Mammary epithelial cell (primary cell): ENCODE measurements at places on chromosomes 11 and 22. TPM values are rescaled to one million over a fixed set of nuclear protein-coding genes. Genes with fewer than 3 reads are reported as not detected.

Gene OR2AG1
- total RNA-seq, result not detected

Gene PLCB3
- 48.5 TPM for total RNA-seq

Gene MS4A10
- total RNA-seq, result not detected in 2 replicates

Gene DEUP1
- total RNA-seq, result not detected in 2 replicates

Gene LRP4
- total RNA-seq, result 2.7 TPM

Gene CARD18
- total RNA-seq, result 3.5 TPM

Gene LGR4
- total RNA-seq, result 45.8 TPM

Gene FAR1
- total RNA-seq, result 126 and 143 TPM in 2 replicates

Gene PHLDA2
- total RNA-seq, result 9.5 TPM

Gene SEZ6L
- not detected for total RNA-seq

DNA sequence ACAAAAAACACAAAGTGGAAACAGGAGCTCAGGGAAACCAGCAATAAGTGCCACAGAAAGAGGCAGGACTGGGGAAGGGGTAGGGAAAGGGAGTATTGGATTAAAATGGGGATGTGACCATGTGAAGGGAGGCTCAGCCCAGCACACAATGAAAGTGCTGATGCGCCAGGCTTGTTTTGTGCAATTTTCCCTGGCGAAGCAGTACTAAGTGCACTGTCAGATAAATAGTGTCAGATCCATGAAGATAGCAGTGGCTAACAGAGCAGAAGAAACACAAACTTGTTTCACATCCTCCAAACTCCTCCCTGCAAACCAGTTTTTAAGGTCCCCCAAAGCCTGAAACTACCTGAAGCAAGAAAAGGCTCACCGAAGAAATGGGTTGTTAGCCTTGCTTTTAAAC, 50.7 kb upstream of the RAPSN start:
- no peak for DNase-seq

- no peak for DNase-seq
These were observed 39.1 kb downstream of the TPCN2 start for GRCh38 chr11:69087811-69088210.

DNA sequence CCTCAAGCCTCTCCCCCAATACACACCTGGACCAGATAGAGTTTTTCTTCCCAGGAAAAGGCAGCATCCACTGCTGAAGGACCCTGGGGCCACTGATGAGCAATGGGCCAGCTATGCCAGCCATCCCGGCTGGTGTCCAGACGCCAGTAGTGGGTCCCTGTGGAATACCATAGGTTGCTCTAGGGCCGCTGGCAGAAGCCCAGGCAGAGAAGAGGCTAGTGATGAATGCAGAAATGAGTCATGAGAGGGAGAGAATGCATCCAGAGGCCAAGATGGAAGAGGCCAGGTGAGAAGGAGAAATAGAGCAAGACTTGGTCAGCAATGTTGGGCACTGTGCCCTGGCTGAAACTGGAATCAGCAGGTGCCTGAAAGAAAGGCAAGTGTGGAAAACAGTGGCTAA, 8.9 kb downstream of the HPX start:
- peak; percentile 86 for DNase-seq

- no peak for DNase-seq
These were observed 1.9 kb upstream of the TSKU start for GRCh38 chr11:76781046-76781801.

DNA sequence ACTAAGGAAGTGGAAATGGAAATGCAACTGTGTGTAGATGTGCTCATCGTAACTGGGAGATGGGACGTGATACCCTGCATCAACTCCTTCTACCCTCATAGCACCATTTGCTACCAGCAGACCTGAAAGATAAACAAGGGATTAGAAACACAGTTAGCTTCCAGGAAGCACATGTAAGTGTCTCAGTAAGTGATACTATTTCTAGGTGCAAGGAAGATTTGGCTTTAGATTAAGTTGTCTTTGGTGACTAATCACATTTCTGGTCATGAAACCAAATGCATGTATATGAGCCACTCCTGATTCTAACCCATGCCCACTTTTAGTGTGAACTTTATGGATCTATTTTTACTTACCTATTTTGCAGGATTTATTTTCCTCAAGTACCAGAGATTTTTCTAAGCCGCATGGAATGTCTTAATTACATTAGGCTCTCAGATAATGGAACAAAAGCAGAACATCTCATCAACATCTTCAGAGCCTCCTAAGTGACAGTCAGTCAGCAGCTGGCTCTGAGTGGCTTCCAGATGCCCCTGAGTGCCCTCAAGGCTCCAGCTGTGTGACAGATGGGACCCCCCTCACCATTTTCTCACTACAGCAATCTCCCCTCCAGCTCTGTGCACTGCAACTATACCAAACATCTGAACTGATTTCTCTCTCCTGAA, 21.2 kb downstream of the SLC5A12 start:
- no peak for DNase-seq

DNA sequence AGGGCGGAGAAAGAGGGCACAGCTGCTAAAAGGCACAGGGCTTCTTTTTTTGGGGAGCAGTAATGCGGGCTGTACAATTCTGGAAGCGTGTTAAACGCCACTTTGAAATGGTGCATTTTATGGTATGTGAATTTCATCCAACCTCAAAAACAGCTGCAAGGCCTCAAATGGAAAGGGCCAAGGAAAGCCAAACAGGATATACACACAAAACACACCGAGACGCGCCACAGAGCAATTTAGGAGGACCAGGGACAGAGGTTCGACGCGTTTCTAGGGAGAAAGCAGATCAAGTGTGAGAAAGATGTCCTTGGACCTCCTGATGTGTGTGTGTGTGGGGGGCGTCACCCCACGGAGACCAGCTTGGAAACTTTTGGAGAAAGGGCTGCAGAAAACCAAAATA, 31.1 kb downstream of the TSPAN4 start:
- no peak for DNase-seq

DNA sequence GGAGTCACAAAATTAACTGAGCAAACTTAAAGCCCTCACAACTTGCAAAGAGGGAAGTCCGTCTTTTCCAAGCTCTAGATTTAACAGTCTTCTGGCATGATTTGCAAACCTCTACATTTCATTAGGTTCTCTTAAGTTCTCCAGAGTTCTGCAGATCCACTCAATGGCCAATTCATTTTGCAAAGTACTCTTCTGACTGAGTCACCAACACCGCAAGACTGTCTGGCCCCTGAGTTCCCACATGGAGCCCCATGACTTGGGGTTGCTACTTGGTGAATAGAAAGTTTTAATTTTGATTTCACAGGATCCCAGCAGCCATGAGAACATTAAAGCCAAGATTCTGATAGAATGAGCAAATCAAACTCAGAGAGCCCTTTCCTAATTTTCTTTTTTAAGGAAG, 134.5 kb downstream of the PLEKHA7 start:
- no peak for DNase-seq

- no peak for DNase-seq
These were observed 75.6 kb downstream of the ETS1 start for GRCh38 chr11:128511712-128512111.

GRCh38 chr22:34000879-34001526, 80.7 kb upstream of the LARGE1 start:
- DNase-seq, result no peak

GRCh38 chr22:48781391-48781790, 1046.3 kb downstream of the BRD1 start:
- DNase-seq, result no peak

GRCh38 chr22:22710719-22711531, 66.5 kb downstream of the GGTLC2 start:
- DNase-seq, result no peak

GRCh38 chr11:94077552-94078293, 50.9 kb upstream of the PANX1 start:
- DNase-seq, result no peak

DNA sequence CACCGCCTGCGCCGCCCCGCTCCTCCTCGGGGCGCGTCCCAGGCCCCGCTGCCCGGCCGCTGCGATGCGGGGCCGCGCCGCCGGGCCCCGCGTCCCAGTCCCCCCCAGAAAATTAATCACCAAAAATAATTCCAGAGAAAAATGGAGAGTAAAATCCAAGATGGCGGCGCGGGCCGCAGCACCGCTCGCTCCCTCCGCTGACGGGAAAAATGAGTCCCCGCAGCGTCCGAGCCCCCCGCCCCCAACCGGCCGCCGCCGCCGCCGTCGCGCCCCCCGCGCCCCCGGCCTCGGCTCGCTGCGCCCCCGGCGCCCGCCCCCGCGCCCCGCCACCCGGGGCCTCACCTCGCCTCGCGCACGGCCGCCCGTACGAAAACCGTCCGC, at the start of gene KMT5B:
Gene KMT5B, minus strand, starts transcription at position 162 of the 381 bp plus-strand sequence. CDS start 23,220 bp downstream, outside the sequence.
- DNase-seq, result no peak

DNA sequence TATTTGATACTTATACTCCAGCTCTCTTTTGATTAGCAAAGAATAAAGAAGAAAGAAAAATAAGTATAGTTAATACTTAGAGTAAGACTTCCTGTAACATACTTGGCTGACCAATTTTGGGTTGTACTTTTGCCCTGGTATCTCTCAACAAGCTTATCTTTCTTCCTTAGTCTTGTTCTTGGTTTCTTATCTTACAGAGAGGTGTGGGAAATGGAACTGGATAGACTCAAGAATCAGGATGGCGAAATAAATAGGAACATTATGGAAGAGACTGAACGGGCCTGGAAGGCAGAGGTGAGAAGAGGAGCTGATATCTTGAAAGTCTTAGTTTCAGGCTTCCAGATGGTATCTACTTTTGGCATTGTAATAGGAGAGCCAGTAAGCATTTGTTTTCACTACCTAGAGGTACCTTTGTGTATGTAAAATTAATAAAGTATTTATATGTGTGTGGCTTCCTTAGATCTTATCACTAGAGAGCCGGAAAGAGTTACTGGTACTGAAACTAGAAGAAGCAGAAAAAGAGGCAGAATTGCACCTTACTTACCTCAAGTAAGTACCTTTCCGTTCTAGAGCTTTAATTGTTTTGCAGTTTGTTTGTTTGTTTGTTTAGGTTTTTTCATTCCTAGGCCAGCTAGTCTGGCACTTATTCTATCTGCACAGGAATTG, 11.3 kb upstream of the BACE1-AS start:
- no peak for DNase-seq

DNA sequence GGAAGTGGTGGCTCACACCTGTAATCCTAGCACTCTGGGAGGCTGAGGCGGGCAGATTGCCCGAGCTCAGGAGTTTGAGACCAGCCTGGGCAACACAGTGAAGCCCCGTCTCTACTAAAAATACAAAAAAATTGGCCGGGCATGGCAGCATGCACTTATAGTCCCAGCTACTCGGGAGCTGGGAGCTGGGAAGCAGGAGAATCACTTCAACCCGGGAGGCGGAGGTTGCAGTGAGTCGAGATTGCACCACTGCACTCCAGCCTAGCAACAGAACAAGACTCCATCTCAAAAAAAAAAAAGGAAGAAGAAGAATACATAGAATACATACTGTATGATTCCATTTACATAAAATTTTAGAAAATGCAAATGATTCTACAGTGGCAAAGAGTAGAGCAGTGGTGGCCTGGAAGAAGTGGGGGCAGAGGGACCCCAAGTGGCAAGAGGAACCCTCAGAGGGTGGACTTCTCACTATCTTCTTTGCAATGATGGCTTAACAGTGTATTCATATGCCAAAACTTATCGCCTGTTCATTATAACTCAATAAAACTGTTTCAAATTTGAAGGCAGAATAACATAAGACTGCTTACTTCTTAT, 22.0 kb downstream of the PACSIN2 start:
- DNase-seq, result no peak

- DNase-seq, result peak; percentile 58
These were observed 159.3 kb upstream of the GRK3 start for GRCh38 chr22:25404928-25405816.

DNA sequence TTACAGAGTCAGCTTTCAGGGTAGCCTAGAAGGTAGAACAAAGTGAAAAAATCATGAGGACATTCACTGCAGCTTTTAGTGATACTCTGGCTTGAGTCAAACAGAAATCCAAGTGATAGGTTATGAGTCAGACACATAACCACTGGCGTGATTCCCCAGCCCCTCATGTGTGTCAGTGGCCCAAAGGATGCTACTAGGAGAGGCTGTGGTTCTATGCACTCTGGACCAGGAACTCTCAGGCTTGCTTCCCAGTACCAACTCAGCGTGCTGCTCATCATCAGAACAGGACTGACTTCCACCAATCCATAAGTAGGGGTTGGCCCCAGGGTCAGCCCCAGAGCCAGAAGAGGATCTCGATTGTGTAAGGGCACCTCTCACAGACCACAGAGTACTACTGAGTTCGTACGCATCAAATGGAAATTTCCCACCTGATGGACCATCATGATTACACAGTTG, 116.8 kb downstream of the MED15 start:
- peak; percentile 41 for DNase-seq

DNA sequence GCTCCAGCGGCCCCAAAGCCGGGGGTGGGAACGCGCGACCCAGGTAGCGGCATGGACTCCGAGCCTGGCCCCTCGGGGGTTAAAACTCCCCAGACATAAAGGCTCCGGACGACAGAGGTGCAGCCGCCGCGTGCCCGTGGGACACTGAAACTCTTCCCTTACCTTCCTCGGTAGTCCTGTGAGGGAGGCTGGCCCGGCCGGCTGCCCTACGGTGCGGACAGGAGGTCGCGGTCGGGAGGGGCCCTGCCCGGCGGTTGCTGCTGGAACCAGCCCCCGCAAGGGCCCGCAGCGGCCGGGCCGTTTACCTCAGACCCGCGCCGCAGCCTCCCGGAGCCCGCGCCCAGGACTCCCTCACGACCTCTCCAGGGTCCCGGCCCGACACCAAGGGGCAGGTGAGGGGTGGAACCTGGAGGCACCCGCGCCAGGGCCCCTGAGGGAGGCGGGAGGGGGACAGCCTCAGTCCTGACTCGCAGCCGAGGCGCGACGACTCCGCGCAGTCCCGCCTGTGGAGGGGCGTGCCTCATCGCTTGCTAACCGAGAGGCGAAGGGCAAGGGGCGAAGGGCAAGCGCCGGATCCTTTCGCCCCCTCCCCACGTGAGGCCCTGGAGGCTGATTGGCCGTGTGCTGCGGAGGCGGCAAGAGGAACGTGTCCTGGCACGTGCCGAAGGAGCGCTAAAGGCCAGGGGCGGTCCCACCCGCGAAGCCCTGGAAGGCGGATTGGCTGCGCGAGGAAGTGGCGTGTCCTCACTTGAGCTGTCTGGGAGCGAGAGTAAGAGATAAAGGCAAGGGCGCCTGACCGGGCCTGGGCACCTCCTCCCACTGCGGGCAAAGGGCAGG, at the start of gene UPB1:
Gene UPB1, plus strand, starts transcription at position 805 of the 837 bp plus-strand sequence. CDS start 72 bp downstream, outside the sequence.
- no peak for DNase-seq
